ENCODE measurements at places on chromosomes 6 and 20.

DNA sequence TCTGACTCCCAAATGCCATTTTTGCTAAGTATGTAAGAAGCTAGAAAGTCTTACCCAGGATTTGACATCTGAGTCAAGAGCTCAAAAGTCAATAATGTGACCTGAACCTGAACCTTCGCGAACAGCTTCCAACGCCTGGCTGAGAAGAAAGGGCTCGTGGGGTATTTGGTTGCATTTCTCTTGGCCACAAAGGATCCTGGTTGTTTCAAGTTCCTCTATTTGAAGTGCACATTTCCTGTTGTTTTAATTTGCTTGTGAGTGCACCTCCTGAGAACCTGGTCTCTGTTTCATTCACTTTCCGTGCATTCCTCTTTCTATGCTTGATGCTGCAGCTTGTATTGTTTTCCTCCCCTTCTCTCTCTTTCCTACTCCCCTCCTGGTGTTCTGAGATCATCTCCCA is 212.5 kb downstream of the FOXA2 start:
- DNase-seq = no peak

GRCh38 chr6:154463573-154464419 is 46.7 kb downstream of the CNKSR3 start:
- no peak for DNase-seq

GRCh38 chr6:46921059-46921458 is 679 bp downstream of the ADGRF5 start:
- DNase-seq = no peak

DNA sequence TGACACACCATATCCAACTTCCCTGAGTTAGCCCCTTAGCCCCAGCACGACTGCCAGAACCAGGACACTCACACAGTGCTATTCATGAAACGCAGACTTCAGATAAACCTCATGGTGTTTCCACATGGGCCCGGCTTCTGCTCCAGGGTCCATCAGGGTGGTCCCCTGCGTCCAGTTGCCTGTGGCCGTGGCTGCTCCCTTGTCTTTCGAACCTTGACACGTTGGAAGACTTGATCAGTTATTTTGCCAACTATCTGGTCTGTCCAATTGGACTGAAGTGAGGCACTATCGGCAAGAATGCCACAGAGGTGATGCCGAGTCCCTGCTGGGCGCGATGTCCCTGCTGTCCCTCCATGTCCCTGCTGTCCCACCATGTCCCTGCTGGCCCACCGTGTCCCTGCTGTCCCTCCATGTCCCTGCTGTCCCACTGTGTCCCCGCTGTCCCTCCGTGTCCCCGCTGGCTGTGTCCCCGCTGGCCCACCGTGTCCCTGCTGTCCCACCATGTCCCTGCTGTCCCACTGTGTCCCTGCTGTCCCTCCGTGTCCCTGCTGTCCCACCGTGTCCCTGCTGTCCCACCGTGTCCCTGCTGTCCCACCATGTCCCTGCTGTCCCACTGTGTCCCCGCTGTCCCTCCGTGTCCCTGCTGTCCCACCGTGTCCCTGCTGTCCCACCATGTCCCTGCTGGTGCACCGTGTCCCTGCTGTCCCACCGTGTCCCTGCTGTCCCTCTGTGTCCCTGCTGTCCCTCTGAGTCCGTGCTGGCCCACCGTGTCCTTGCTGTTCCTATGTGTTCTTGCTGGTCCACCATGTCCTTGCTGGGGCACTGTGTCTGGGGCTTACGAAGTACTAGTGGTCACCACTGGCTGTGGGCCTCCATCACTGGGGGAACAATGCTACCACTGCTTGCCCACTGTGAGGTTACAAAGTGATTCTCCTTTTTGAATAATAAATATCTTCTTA is 251.4 kb downstream of the DLL1 start:
- DNase-seq = no peak

GRCh38 chr6:2215342-2215741 is 30.1 kb downstream of the GMDS start:
- no peak for DNase-seq

GRCh38 chr6:110575925-110576463 is 99.6 kb upstream of the SLC22A16 start:
- DNase-seq = no peak

- no peak for DNase-seq
Observed at GRCh38 chr6:161736781-161737292, 463.0 kb upstream of the AGPAT4 start.

- DNase-seq = no peak
Observed at GRCh38 chr6:112443179-112444065, 96.3 kb downstream of the RFPL4B start.

DNA sequence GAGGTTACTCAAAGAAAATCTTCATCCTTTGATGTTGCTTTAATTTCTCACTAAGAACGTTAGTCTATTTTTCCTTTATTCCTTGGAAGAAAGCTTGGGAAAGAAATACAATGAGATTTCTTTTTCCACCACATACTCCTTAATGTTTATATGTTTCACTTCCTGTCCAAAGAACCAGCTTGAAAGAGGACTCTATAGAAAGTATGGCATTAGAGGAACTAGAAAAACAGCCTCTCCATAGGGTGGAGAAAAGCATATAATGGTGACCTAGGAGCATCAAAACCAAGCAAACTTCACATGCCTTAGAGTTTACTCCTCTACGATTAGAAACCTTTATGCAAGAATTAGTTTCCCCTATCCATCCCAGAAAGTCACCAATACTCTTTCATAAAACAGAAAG is 131.1 kb downstream of the OPRM1 start:
- no peak for DNase-seq

- DNase-seq = no peak
Observed at GRCh38 chr20:38106461-38106860, 58.6 kb downstream of the TGM2 start.

DNA sequence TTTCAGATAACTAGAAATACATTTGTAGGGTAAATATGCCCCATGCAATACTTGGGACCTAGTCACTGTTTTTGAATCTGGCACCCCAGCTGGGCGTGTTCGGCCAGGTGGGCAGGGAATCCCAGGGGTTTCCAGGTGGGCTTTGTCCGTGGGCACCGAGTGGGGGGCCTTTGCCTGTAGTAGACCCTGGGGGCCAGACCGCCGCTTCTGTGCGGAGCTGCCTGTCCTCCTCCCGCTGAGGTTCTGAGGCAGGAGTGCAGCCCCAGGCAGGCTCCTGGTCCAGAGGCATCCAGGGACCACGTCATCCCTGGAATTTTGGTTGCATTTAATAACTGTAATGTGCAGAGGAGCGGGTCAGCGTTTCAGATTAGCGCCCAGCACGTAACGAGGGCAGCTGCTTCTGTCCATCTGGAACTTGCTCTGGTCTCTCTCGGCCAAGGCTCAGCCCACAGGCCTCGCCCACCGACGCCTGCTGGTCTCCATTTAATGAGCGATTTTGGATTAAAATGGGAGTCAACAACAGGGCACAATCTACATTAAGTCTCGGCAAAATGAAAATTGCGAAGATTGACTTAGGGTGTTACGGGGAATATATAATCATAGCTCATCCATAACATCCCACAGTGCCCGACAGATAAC is 12.8 kb downstream of the BHLHE23 start:
- DNase-seq = no peak

DNA sequence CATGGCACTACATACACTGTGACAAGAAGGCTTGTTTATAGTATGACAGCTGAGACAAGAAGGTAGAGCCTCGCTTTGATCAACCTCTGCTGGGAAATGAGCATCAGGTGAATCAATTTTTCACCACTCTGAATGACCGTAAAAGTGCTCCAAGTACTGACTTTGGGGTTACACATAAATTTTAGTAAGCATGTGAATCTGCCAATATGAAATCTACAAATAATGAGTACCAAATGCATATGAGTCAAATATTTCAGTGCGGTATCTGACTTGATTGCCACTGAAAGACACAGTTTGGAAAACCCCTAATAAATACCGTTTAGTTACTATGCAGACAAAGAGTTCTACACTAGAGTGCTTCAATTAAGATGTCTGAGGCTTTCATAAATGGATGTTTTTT is 77.8 kb downstream of the ATG5 start:
- DNase-seq = no peak
